ENCODE measurements at places on chromosomes 13 and 19.

- DNase-seq: no peak
Observed at GRCh38 chr13:43014162-43014561, 9.2 kb upstream of the DNAJC15 start.

DNA sequence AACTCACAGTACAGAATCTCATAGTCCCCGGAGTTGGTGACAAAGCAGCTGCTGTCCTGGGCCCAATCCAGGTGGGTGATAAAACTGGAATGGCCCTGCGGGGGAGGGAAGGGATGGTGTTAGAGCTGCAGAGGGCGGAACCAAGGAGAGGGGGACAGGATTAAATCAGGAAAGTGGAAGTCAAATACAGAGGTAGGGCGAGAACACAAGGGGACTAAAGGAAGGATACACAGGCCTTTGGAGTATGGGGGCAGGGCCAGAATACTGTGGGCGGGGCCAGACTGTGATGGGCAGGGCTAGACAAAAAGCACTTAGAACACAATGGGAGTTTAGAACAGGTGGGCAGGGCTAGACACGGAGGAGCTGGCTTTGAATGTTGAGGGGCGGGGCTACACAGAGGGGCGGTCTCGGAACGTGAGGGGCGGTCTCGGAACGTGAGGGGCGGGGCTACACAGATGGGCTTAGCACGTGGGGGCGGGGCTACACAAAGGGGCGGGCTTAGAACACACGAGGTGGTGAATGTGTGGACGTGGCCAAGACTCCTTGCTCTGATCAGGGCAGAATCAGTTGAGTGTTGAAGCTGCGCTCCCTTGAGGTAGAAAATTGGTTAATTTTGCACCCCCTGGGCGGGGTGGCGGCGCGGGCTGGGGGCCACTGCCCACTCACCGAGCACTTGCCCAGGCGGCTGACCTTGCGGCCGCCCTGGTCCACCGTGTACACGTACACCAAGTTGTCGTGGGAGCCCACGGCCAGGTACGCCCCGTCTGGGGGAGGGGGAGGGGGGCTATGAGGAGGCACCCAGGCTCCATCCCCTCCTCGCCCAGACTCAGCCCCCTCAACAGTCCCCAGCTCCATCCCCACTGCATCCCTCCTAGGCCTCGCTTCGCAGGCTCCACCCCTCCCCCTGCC, 14.0 kb upstream of the GPR4 start:
- DNase-seq: peak; percentile 96

- no peak for DNase-seq
Observed at GRCh38 chr19:3533033-3533432, 5.9 kb upstream of the TEKTIP1 start.

GRCh38 chr13:23778879-23779278, 110.3 kb downstream of the MIPEP start:
- DNase-seq: no peak

GRCh38 chr13:19863323-19864023, at the start of gene ZMYM5:
TSS of gene ZMYM5 (minus strand) at chr13:19863649. CDS start at chr13:19852180, 11,469 bp downstream.
- DNase-seq: peak; percentile 90

- no peak for DNase-seq
Observed at GRCh38 chr13:76516013-76516412, 370.2 kb downstream of the KCTD12 start.

DNA sequence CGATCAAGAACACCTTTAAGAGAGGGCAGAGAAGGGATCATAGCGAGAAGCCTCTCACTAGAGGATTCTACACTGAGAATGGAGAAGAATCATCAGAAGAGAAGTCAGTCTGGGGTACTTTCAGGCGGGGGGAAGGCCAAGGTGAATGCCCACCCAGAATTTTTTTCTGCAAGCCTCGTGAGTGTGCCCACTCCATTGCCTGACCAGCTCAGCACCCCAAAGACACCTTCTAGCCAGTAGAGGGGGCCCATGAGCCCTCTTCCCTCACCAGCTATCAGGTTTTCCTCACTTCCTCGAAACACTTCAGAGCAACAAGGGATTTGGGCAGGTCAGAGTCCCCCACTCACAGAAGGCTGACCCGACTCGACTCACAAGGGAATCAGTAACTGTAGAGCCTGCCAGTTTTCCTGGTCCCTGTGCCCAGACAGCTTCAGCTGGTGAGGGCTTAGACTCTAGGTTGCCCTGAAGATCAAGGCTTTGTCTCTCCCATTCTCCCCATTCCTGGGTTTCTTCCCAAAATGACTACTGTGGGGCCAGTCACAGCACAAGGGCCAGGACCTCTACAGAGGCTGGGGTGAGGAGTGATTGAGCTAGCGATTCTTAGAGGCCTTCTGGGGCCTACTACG, 18.4 kb downstream of the NLRP13 start:
- no peak for DNase-seq

DNA sequence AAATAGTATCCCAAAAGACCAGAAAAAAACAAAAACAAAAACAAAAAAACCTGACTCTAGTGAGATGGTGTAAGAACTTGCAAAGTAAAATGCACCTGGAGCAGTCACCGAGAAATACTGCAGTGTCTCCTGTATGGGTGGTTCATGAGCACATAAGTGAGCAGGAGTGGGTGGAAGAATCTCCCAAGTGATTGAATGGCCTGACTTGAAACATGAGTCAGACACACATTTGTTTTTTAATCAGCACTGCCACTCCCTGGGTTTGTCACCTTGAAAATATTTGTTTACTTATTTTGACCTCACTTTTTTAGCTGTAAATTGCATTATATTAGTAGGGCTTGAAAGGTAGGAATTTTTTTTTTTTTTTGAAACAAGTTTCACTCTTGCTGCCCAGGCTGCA, 2.0 kb downstream of the ZNF431 start:
- DNase-seq: no peak

GRCh38 chr13:98947925-98948324, 29.9 kb downstream of the DOCK9 start:
- DNase-seq: no peak

GRCh38 chr19:42024622-42025111, 30.6 kb upstream of the ATP1A3 start:
- no peak for DNase-seq

DNA sequence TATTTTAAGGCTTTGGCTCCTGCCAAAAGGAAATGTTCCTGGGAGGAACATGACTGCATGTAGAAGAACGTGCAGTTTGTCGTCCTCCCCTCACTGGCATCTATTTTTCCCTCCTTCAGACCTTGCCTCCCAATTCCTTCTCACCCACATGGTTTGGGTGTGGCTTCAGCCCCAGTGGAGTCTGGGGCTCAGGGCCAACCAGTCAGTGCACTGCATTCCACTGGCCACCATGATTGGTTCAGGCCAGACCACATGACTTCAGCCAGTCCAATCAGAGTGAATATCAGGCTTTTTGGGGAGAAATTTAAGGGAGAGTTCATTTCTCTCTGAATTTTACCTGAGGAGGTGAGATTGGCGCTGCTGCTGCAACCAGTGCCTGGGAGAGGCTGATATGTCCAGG, 171.6 kb downstream of the ZIC5 start:
- no peak for DNase-seq

DNA sequence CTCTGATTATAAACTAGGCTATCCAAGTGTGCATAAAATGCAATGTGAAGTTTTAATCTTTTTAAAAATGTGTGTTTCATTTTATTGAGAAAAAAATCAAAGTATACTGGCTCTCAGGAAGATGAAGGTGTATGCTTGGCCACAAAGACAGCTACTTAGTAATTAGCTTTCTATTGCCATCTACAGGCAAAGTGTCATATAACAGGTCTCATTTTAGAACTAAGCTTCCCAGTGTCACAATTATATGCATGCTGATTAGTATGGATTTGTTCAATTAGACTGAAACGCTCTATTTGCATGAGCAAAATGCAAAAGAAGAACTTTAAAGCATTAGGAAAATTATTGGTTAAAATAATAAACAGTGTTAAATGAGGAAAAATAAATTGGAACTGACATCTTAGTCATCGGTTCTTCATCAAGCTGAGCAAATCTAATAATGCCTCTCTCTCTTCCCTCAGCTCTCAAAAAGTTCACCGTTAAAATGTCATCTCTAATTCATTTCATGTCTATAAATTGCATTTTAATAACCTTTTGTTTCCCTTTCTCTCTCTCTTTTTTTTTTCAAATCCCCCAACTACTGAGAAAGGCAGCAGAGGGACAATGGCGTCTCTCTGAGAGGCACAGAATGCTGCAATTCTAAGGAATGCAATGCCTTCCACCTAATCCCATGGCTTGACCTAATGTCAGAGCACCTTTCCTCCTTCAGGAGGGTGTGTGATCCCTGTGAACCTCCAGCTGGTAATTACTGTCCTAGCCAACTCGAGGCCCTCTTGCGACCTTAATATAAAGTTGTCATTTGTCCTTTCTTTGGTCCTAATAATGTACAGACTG, 313.1 kb upstream of the MAB21L1 start:
- DNase-seq: no peak

DNA sequence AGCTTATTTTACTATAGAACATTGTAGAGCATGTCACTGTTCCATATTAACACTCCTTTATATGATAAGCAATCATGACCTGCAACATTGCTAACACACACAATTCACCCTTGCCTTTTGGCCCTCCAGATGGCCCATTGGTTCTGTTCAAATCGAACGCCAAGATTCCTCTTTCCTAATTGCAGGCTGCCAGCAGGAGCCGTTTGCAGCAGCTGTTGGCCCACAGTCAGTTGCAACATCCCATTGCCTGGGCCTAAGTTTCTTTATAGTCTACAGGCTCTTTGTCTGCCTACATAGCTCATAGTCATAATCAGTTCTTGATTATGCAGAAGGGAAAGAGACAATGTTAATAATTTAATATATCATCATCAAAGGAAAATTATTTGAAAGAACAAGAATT, 37.6 kb downstream of the KCTD12 start:
- DNase-seq: no peak

DNA sequence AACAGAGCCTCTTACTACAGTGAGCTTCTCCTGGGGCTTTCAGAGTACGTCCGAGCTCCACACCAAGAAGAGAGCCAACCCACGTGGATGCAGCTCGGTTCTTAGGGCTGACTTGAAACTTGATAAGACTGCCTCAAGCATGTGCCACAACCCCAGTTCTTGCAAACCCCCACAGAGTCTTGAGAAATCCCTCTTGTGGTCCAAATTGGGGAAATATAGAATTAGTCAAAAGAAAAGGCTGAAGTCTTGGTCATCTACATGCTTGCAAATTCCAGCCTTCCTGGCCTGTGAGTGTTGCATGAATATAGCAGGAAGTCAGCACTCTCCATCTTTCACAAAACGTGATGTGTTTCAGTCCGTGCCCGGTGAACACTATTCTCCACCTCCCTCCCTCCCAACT, 95.2 kb downstream of the GGACT start:
- DNase-seq: no peak

DNA sequence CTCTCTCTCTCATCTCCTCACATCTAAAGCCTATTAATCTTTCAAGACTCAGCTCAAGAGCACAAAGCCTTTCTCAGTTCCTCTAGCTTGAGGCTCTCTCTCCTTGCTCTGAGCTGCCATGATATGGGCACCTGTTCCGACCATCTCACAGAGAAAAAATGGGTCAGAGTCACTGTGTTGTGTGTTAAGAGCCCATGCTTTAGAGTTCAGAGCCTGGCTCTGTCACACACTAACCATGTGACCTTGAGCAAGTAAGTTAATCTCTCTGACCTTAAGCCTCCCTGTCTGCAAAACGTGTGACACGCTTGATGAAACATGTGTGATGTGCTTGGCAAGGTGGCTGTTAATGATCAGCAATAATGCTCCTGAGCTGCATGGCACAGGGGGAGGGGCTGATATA, 245.2 kb downstream of the DLEU7 start:
- DNase-seq: no peak

DNA sequence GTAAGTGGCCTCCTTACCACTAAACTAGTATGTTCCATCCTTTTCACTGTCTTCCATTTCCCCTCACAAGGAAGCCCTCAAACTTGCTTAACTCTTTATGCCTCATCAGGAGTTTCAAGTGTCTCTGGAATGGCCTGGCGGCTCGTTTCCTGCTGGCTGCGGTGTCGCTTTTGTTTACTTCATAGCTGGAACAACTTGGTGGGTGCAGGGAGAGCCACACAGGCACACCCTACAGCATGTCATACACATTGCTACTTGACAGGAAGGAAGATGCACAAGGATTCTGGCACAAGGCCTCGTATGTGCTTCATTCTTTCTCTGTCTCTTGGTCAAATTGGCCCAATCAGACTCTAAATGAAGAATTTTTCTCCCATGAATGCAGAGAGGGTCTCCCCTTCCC, 488.3 kb downstream of the FOXO1 start:
- DNase-seq: no peak

DNA sequence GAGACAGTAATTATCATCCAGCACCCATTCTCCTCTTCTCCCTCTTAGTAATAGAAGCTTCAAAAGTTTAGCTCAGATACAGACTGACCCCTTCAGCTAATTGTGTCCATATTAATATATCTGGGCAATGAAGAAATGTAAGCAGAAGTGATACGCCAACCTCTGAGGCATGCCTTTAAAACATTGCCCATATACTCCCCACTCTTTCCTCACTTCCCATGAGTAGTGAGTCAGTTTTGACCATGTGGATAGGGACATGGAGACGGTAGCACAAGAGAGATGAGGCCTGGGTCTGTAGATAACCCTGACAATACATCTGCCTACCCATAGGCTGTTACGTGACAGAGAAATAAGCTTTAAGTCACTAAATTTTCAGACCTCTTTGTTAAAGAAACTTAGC, 147.6 kb downstream of the KCTD12 start:
- no peak for DNase-seq

- no peak for DNase-seq
Observed at GRCh38 chr19:38856813-38857212, 7.0 kb upstream of the HNRNPL start.

DNA sequence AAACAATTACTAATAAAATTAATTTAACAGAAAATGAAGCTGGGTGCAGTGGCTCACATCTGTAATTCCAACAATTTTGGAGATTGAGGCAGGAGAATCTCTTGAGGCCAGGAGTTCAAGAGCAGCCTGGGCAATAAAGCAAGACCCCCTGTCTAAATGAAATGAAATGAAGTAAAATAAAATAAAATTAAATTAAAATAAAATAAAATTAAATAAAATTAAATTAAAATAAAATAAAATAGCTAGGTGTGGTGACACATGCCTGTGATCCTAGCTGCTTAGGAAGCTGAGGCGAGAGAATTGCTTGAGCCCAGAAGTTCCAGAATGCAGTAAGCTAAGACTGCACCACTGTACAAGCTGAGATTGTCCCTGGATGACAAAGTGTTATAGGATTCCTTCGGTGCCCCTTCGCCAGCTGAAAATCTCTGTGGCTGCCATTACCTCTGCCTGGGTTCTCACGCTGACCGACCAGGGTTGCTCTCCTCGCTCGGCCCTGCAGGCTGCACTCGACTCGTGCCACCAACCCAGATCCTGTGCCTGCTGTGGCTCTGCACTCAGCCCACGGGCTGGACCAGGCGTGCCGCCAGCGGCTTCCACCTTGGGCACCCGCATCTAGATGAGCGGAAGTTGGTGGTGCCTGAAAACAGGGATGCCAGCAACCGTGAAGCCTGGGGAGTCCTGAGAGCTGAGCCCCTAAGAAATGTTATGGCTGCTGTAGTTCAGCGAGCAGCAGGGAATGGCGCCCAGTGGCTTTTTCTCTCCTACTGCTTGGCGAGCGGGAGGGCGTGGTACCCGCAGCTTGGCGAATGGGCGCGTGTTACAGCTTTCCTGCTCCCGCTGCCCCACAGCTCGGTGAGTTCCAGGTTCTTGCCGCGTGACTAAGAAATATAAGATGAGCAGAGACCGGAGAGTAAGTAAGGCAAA, 539.2 kb upstream of the PCDH9 start:
- no peak for DNase-seq
